Psoas muscle (tissue), 8 donors: ENCODE measurements at places on chromosomes 6 and 20. TPM values are rescaled to one million over a fixed set of nuclear protein-coding genes. Genes with fewer than 3 reads are reported as not detected.

DNA sequence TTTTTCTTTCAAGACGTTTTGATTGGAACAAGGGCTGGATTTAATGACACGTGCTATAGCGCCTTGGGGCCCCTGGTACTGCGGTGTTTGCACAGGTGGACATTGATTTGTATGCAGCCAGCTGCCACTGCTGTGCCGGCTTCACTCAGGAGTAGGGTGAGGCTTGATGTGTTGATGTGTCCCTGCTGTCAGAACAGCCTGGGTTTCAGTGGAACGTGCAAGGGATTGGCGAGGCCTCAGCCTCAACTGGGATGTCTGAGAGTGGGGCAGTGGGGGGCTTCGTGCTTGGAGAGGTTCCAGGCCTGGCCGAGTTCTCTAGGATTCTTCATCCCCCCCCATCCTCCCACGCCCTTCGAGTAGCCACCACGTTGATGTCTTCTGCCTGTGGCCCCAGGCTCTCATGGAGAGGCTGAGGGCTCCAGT is 23.0 kb downstream of the PYGB start:
- peak; percentile 6 for DNase-seq

GRCh38 chr20:16179371-16179770 is 393.9 kb downstream of the KIF16B start:
- no peak for DNase-seq

DNA sequence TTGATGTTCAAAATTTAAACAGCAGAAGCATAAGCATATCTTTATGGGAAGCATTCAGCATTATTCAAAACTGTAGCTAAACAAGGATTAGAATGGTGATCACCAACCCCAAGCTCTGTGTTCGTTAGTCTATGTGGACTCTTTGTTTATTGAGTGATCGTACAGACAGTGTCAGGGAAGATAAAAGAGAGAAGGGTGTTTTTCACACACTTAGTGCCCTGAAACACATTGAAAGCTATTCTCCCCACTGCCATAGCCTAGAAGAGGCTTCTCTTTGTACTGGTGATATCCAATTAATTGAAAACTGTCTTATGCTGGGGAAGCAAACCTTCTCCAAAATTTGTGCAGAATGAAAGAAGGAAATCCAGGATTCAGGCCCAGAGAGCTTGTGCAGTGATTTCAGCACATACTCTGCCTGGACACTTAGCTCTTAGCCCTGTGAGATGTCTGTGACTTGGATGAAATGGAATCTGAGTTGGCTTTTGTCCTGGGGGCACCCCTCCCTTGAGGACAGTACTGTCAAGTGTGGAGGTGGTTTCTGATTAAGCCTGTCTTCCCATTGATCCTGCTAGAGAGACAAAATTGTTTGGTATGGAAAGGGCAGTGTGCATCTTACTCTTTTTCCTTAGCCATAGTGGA is 125.7 kb upstream of the MTHFD1L start:
- no peak for DNase-seq

GRCh38 chr6:164378330-164378729 is 931.1 kb downstream of the C6orf118 start:
- no peak for DNase-seq

- no peak for DNase-seq
Measured at GRCh38 chr6:106561686-106562405, 67.5 kb downstream of the RTN4IP1 start.

- DNase-seq: no peak
Measured at GRCh38 chr6:69816026-69816425, 19.2 kb upstream of the LMBRD1 start.

- no peak for DNase-seq
Measured at GRCh38 chr6:80217794-80218193, 111.3 kb downstream of the BCKDHB start.

Gene PSORS1C1
- total RNA-seq: 0.06 TPM

Gene BTN1A1
- not detected for total RNA-seq

Gene TSHZ2
- total RNA-seq: 3.3 TPM
